ENCODE measurements at places on chromosomes 7 and 10.
A peak's percentile ranks its signal among the peaks of the same experiment; 100 is the strongest.

GRCh38 chr7:44269417-44269816, 56.0 kb downstream of the CAMK2B start:
- DNase-seq: no peak

DNA sequence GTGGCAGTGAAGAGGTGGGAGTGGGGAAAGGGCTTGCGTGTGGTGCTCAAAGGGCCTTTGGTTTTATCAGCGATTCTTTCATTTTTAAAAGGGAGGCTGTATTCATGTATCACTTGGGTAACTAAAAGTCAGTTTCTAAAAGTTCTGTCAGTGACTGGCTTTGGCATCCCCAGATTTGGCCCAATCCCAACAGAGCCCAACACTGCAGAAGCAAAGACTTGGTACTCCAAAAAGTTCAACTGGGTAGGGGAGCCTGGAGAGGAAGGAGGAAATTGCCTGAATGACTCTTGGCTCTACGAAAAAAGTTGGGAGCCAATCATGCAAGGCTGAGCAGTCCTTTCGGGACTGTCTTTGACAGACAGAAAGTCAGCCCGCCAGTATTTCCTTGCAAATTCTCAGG, 54.5 kb upstream of the COL13A1 start:
- no peak for DNase-seq

DNA sequence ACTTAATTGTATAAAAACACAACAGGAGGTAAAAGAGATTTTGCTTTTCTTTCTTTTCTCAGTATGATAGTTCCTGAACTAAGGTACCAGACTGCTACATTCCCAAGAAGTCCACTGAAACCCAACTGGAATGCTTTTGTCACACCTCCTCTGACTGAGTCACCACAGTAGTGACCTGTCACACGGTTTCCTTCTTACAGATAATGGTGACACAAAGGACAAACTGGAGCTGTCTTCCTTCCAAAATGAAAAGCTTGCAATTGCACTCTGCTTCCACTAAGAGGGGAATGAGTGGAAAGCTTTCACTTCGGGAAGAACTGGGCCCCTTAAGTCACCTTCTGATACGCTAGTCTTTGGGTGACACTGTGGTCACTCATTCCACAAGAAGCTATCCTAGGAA, 122.2 kb downstream of the KMT2E start:
- DNase-seq: peak; percentile 18

DNA sequence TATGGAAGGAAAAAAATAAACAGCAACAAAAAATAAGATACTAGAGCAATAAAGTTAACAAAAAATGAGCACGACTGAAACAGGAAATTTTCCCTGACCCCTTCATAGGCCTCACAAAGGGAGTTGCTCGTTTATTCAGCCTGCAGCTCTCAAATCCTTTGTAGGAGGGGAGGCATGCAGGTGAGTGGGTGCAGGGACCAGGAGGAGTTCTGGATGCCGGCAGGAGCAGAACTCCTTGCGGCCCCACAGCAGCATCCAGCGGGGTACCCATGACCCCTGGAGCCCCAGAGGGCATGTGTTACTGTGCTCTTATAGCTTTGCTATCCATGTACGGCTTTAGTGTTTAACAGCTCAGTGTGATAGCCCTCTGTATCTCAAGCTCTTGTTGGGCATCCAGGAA, 5.8 kb downstream of the TAS2R39 start:
- no peak for DNase-seq

GRCh38 chr10:124517931-124518330, 56.3 kb downstream of the LHPP start:
- no peak for DNase-seq

GRCh38 chr10:96579133-96579532, 7.7 kb downstream of the TM9SF3 start:
- DNase-seq: no peak

DNA sequence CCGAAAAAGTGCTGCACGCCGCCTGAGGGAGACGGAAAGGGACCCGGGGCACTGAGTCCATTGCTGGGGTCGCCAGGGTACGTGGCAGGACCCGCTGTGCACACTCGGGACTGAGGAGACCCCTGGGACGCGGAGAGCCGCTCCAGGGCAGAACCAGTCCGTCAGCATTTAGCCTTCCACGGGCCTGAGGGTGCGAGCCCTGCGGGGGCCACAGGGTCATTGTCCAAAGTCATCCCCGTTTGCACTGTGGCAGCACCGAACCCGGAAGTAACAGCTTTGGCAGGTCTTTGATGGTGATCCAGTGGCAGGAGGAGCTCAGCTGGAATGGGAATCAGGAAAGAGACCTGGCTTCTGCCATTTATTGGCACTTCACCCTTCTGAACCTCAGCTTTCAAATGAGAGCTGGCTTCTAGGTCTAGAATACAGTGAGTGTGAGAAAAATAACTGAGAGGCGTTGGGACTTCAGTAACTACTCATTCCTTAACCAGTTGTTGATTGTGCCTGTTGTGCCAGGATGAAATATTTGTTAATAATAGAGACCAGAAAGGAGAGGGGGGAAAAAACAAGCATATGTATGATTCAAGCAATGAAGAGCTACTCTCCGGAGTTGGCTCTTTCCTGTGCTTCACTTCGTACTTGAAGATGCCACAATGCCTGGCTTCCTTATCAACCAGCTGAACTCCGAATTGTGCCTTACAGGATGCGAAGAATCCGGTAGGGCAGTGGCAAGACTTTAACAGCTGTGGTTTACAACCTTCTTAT, 811 bp upstream of the ARHGAP12 start:
- DNase-seq: peak; percentile 19

DNA sequence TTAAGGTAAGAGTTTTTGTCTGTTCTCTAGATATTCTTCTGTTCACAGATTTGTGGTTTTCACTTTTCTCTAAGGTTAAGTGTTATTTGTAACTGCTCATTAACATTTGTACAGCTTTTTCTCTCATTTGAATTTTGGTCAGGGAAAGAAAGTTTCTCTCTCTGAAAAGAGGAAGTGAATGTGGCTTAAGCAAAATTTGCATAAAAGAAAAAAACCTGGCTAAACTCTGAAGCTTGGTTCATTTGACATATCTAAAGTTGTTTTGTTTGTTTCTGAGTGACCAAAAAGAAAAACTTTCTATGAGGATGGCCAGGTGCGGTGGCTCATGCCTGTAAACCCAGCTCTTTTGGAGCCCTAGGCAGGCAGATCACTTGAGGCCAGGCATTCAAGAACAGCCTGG, 22.0 kb upstream of the SLC26A4 start:
- DNase-seq: no peak

DNA sequence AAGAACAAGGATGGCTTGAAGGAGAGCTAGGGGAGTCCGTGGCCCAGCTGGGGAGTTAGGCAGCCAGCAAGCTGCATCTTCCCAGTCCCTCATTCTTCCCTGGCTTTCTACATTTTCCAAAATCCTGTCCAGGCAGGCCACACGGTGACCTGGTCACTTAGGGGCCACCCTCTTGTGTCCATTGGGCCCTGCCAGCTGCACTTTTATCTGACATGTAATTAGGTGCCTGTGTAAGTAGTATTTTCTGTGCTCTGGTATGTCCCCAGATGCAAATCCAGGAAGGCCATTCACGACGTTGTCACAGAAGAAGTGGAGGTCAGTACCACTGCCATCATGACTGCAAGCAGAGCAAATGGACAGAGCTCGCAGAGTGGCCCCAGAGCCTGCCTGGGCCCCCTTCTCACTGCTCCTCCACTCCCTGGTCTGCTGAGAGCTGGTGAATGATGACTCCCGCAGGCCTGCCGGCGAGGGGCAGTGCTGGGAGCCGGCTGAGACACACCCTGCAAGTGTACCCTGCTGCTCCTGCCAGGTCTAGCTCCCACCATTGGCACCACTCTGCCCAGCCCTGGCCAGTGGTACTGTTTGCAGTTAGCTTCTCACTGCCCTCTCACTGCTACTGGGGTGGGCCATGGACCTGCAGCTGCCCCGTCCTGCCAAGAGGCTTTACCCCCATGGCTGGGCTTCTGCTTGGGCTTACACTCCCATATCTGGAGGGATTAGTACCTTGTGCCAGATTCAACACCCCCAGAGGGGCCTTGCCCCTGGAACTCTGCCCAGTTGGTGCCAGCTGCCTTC, 98.2 kb downstream of the GLRX3 start:
- no peak for DNase-seq

DNA sequence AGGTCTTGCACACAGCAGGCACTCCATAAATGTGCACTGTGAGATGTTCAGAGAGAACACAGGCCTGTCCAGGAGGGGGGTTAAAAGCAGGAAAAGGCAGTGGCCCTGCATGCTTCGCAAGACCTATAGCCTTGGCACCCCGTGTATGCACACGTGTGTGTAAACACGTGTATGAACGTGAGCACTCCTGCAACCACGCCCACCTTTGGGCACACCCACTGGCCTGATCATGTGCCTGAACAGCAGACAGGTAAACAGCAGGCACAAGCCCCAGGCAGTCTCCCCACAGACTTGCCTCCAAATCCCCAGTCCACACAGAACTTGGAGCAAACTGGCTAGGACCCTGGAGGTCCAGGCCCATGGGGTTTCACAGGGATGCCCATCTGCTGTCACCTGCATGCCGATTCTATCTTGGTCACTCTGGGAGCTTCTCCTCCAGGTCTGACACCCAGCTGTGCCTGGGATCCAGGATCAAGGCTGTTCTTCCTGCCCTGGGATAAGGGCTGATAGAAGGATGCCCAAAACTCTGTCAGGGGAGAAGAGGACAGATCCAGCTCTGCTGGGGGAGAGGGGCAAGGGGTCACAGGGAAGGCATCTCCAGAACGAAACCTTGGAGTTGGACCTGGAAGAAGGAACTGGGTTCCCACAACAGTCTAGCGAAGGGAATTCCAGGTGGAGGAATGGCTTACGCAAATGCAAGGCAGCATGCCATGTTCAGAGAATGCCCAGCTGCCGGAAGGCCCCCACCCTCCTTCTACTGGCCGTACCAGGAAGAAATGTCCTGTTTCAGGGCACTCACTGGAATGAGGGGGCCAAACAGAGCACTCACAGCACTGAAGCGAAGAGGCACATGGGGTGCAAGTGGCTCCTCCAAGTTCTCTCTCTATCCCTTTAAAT, 14.3 kb upstream of the ZMIZ1 start:
- DNase-seq: no peak

- DNase-seq: no peak
Measured at GRCh38 chr10:12792889-12793556, 208.5 kb downstream of the CCDC3 start.

DNA sequence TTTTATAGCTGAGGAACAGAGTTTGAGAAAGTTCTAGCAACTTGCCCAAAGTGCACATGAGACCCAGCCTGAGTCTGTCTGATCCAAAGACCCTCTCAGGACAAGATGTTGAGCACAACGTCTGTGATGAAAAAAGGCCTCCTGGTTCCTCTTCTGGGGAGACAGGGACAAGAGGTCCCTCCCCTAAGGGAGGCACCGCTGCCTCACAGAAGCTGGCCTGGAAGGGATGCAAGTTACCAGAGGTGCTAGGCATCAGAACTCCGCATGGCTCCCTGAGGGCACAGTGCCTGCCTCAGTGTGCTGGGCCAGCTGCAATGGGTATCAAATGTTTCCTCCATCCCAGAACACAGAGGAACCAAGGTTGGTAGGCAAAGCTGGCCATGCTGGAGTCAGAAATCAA, 302.4 kb downstream of the GRID1 start:
- DNase-seq: no peak

GRCh38 chr10:31062856-31063255, 31.2 kb upstream of the ZNF438 start:
- no peak for DNase-seq

GRCh38 chr7:100888291-100888987, 1.1 kb downstream of the UFSP1 start:
- peak; percentile 11 for DNase-seq

GRCh38 chr10:69335063-69335587, 56.8 kb downstream of the HK1 start:
- no peak for DNase-seq

Data from H4 (cell line).